ENCODE measurements at places on chromosomes 4 and X. TPM values are rescaled to one million over a fixed set of nuclear protein-coding genes. Genes with fewer than 3 reads are reported as not detected.
A peak's percentile ranks its signal among the peaks of the same experiment; 100 is the strongest.

HSPA4L gene
- 0.77 TPM for total RNA-seq

SLC6A14 gene
- total RNA-seq = not detected

CT45A1 gene
- not detected for total RNA-seq

DNA sequence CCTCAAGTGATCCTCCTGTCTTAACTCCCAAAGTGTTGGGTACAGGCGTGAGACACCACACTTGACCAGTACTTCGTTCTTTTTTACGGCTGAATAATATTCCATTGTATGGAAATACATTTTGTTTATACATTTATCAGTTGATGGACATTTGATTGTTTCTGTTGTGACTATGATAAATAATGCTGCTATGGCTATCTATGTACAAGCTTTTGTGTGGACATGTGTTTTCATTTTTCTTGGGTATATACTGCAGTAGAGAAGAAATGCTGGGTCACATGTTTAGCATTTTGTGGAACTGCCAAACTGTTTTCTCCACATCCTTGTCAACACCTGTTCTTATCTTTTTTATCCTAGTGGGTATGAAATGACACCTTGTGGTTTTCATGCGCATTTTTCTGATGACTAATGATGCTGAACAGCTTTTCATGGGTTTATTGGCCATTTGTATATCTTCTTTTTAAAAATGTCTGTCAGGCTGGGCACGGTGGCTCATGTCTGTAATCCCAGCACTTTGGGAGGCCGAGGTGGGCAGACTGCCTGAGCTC lies 37.3 kb downstream of the SAT1 start:
- H3K4me1 ChIP-seq = no peaks in the 10 kb centered on the region
- no peak for DNase-seq
- no peak overlapping the region for H3K27ac ChIP-seq
- H3K4me3 ChIP-seq = no peak overlapping the region
- H3K36me3 ChIP-seq = no peaks in the 10 kb centered on the region

AFAP1 gene
- total RNA-seq = 6.7 TPM

HTR2C gene
- 1.7 TPM for total RNA-seq

DNA sequence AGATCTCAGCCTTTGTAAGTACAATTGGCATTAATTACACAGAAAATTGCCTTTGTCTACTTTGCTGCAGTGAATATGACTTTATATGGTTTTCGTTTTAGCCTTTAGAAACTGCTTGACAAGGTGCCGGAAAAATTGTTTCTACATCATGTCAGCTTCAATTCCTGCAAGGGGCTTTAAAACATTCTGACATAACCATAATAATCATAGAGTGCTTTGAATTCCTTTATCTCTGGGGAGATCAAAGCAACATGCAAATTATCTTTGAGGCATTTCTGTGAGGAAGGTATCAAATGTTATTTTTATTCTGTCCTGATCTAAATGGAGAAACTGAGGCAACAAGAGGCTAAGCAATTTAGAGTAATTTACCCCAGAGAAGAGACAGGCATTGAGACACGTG lies 57.8 kb downstream of the MMRN1 start:
- H3K4me3 ChIP-seq = no peak overlapping the region
- H3K27ac ChIP-seq = no peak overlapping the region
- DNase-seq = no peak

GRCh38 chr4:154973244-154974035 lies 192.4 kb downstream of the RBM46 start:
- H3K27ac ChIP-seq = no peak overlapping the region
- no peak for DNase-seq
- no peak overlapping the region for H3K4me3 ChIP-seq

VEGFC gene
- total RNA-seq = 1.6 TPM

EPHA5 gene
- not detected for total RNA-seq

DNA sequence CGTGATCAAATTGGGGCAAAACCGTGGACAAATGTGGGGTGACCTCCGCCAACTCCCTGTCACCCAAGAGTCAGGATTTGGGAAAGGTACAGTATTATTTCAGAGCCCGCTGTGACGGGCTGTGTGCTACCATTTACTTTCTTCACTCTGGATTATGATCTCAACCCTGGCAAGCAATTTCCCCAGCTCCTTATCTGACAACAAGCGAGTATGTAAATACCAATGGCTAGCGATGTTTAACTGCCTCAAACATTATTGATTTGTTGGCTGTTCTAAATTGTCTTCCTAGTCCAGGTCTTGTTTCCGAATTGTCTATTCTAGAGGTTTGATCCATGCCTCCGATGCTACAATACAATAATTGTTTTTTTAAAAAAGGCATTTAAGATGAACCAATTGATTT lies 17.7 kb upstream of the PITX2 start:
- peak overlapping the region; percentile 38 for H3K4me3 ChIP-seq
- peak; percentile 10 for DNase-seq
- H3K27me3 ChIP-seq = peaks cover 93% of the 10 kb centered on the region
- peaks cover 38% of the 10 kb centered on the region for H3K4me1 ChIP-seq
- H3K36me3 ChIP-seq = no peaks in the 10 kb centered on the region
- H3K27ac ChIP-seq = no peak overlapping the region

GRCh38 chrX:6924443-6925077 lies 223.0 kb upstream of the STS start:
- DNase-seq = no peak
- no peaks in the 10 kb centered on the region for H3K27me3 ChIP-seq

DNA sequence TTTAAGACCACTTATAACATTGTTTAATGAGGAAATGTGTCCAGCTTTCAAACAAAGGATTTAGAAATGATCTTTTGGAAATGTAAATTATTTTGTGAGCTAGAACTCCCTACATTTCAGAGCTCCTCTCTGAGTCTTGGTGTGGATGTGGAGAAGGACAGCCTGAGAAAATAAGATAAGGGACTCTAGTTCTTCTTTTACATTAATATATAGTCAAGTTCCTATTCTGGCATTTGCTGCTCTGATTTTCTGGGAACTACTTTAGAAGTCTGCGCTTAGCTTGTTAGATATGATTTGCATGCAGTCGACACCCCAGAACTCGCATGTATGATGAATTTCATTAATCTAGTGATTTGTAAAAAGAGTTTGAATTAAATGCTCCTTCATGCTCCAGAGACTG lies 45.5 kb downstream of the TSPAN7 start:
- H3K4me1 ChIP-seq = no peaks in the 10 kb centered on the region
- DNase-seq = no peak
- H3K36me3 ChIP-seq = no peaks in the 10 kb centered on the region
- no peak overlapping the region for H3K4me3 ChIP-seq

TMPRSS11D gene
- not detected for total RNA-seq

IQCM gene
- 0.26 TPM for total RNA-seq

DNA sequence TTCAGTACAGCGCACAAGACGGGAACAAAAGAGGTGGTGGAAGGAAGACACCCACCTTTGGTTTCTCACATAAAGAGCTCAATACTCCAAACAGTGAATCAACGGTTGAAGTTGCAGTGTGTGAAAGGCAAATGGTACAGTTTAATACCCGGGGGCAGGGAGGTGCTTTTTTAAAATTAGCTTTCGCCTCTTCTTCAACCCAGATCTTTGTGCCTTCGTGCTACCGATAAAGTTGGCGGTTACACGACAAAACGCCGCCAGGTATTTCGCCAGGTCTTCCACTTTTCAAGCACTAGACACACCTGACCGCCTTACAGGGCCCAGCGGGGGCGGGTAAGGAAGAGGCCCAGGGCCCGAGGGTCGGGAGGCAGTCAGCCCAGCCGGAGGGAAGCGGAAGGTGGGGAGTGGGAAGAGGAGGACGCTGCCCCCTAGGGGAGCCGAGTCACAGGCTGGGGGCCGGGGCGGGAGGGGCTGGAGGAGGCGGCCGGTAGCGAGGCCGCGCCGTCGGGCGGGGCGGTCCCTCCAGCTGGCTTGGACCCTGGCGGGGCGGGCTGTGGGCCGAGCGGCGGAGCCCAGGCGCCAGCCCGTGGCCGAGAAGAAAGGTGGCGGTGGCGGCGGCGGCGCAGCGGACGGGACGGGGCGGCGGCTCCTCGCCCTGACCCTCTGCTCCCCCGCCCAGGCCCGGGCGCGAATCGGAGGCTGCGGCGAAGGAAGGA lies 16.0 kb downstream of the UTP3 start:
- peak overlapping the region; percentile 82 for H3K4me3 ChIP-seq
- no peaks in the 10 kb centered on the region for H3K27me3 ChIP-seq
- no peaks in the 10 kb centered on the region for H3K36me3 ChIP-seq
- H3K27ac ChIP-seq = peak overlapping the region; percentile 91
- DNase-seq = peak; percentile 95

TXK gene
- total RNA-seq = not detected

DNA sequence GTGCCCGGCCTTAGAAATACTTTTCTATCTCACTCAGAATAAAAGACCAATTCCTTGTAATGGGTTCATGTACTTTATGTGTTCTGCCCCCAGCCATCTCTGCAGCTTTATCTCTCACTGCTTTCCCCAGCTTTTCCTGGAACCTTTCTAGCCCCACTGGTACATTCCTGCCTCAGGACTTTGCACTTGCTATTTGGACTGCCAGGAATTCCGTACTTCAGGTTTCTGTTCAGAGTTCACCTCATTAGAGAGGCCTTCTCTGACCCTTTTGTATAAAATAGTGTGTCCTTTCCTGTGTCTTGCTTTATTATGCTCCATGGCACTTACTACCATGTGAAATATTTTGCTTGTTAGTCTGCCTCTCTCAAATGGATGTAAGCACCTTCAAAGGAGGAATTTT lies 112.5 kb downstream of the PDLIM5 start:
- no peaks in the 10 kb centered on the region for H3K4me1 ChIP-seq
- H3K27ac ChIP-seq = no peak overlapping the region
- no peaks in the 10 kb centered on the region for H3K27me3 ChIP-seq
- no peak overlapping the region for H3K4me3 ChIP-seq
- DNase-seq = no peak
- no peaks in the 10 kb centered on the region for H3K36me3 ChIP-seq

DNA sequence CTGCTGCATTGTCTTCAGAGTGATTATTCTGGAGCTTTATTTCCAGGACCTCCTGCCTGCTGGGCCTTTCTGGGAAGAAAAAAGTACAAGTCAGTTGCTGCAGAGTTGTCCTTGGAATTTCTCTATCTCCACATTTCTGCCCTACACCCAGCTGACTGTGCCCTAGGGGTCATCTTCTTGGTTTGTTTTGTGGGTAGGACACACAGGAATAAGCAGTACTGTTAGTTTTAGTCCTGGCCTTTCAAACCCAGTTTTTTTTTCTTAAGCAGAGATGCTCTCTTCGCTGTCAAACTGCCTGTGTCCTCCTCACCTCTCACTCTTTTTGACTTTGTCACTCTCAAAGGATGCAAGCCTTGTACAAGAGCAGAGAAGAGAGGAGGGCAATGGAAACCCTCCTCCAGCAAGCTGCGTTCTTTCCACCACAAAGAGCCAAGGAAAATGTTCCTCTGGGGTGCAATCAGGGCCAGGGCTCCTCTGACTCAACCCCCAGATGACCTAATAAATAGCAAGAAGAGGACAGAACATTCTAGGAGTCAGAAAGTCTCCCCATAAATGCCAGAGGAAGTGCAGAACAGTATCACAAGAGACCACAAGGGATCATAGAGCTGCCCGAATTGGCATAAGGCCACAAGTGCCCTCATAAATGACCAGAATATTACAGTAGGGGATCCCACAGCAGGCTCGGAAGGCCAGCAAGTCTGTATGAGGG lies 186.2 kb downstream of the RCHY1 start:
- DNase-seq = peak; percentile 67
- H3K27ac ChIP-seq = peak overlapping the region; percentile 74
- H3K36me3 ChIP-seq = no peaks in the 10 kb centered on the region

DNA sequence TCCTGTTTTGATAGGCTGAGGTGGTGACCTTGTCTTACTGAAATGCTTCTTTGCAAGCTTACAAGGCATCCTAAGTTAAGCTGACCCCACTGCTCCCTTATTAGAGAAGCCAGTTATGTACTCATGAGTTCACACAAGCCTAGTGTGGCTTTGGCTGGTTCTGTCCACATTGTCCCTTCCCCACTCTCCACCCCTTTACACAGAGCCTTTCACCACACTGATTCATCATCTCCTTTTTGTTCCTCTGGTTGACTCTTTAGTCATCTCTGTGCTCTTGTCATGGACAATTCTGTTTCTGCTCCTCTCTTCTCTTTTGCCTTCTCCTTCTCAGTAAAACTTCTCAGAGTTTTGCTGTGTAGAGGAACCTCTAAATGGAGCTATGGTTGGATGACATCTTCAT lies 4.9 kb downstream of the CHRNA9 start:
- no peaks in the 10 kb centered on the region for H3K36me3 ChIP-seq
- peaks cover 6% of the 10 kb centered on the region for H3K4me1 ChIP-seq
- no peak overlapping the region for H3K4me3 ChIP-seq
- DNase-seq = no peak
- H3K27me3 ChIP-seq = no peaks in the 10 kb centered on the region

DNA sequence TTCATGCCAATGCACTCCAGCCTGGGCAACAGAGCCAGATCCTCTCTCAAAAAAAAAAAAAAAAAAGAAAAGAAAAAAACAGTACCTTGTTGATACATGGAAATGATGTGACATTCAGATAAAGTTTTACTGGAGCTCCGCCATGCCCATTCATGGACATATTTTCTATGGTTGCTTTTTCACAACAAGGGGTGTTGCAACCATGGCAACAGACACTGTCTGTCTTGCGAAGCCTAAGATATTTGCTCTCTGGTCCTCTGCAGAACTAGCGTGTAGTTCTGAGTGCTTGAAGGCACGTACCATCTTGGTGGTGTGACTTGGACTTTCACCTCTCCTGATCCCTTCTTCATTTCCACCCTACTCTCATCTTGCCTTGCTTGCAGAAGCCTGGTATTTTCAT lies 53.2 kb downstream of the TBL1X start:
- no peak overlapping the region for H3K4me3 ChIP-seq
- no peaks in the 10 kb centered on the region for H3K36me3 ChIP-seq
- no peak for DNase-seq
- H3K27me3 ChIP-seq = no peaks in the 10 kb centered on the region
- H3K4me1 ChIP-seq = no peaks in the 10 kb centered on the region
- no peak overlapping the region for H3K27ac ChIP-seq

GRCh38 chrX:103183912-103184311 lies 31.0 kb upstream of the BEX4 start:
- DNase-seq = no peak
- H3K27me3 ChIP-seq = peaks cover 17% of the 10 kb centered on the region
- H3K27ac ChIP-seq = no peak overlapping the region
- H3K4me3 ChIP-seq = no peak overlapping the region
- no peaks in the 10 kb centered on the region for H3K4me1 ChIP-seq
- H3K36me3 ChIP-seq = no peaks in the 10 kb centered on the region

Measured in neural progenitor cell (in vitro differentiated cells).